ENCODE measurements at places on chromosomes 12 and 14. TPM values are rescaled to one million over a fixed set of nuclear protein-coding genes. Genes with fewer than 3 reads are reported as not detected.

Gene KCNK10
- total RNA-seq, result not detected

Gene GPR68
- 0.51 TPM for total RNA-seq

Gene ALDH1L2
- total RNA-seq, result 2.2 TPM

Gene TMTC1
- 5.1 TPM for total RNA-seq

Gene AQP2
- not detected for total RNA-seq

Gene FSCB
- total RNA-seq, result not detected

Gene TRHDE
- not detected for total RNA-seq
